ENCODE measurements at places on chromosomes 1 and 21.

DNA sequence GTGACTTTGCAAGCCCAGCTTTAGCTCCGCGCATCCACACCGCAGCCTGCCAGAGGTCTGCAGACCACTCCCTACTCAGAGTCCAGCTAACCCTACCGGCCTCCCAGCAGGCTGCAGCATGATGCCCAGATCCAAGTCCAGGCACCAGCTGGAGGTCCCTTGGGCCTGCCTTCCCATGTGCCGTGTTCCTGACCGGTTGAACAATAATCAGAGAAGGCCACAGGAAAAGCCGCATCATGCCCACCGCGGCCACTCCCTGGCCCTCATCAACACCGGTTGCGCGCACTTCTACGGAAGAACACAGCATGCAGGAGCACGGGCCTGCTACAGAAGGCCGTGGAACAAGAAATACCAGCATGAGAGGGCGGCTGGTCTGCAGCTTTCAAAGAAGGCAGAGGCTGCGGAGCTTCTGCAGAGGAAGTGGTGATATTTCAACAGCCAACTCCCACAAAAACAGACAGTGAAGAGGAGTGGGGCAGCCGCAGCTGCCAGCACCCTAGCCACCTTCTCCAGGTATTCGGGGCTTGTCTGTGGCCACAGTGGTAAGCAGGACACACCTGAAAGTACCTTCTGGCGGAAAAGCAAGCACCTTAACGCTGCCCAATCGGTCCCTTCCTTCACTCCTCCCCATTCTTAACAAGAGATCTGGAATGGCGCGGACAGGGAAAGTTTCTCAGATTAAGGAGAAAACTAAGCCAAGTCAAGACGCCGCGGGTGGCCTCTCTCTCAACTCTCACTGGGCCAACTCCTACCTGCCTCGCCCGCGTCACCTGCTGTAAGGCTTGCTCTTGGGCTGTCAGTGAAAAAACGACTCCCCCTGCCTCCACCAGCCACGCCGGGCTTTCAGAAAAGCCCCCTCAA, 1.5 kb downstream of the PGBD5 start:
- DNase-seq = peak; percentile 21

DNA sequence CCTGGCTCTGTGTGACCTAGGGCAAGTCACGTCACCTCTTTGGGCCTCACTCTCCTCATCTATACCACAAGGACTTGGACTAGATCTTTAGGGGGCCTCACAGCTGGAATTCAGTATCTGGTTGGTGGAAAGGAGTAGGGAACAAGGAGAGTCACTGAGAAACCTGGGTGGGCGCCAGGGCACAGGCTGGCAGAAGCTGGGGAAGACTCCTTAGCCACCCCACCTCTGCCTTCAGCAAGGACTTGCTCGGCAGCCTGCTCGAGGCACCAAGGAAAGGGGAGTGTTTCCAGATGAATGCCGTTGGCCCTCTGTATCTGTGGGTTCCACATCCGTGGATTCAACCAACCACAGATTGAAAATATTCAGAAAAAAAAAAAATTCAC, 1.2 kb upstream of the OPTC start:
- no peak for DNase-seq

DNA sequence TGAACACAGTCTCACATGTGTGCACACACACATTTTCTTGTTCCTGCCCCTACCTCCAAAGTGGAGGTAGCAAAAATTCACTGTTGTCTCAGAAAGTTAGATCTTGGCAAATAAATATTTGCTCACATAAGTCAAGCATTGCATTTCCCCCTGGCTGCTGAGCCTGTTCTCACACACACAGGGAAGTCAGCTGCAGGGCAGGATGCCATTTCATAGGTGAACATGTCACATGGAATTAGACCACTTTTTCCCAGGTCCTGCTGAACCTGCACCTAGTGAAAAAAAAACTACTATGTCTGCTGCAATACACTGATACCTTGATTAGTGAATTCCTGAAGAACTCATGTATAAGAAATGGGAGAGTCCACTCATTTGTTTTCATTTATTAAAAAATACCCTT, 5.3 kb upstream of the CD55 start:
- no peak for DNase-seq

DNA sequence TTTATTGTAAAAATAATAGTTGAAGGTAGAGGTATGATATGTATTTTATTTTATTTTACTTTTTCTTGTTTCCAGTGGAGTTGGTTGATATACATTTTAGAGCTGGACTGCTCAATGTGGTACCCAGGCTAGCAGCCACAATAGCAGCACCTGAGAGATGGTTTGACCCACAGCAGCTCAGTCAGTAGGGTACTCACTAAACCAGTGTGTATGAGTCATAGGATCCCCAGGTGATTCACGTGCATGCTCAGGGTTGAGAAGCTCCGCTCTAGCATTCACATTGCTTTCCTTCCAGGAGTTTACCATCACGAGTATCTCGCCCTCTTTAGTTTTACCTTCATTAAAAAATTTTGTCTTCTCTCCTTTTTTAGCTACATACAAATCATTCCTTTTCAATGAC, 96.0 kb upstream of the PAXBP1 start:
- DNase-seq = no peak

DNA sequence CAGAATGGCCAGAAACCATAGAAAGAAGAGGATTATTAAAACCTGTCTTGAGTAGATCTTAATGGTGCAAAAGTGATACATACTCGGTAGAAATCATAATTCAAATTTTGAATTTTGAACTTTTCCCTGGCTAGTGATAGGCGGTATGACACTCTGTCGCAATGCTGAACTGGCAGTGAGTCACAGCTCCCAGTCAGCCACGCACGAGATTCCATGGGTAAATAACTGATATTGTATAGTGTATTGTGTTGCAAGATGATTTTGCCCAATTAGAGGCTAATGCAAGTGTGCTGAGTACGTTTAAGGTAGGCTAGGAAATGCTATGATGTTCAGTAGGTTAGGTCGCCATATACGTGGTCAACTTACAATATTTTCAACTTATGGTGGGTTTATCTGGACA, 207.0 kb downstream of the SIPA1L2 start:
- DNase-seq = peak; percentile 37

- DNase-seq = peak; percentile 76
These were observed 54.7 kb upstream of the ABCG1 start for GRCh38 chr21:42164064-42164789.

Measured in suppressor macrophage treated with lipopolysaccharide for 4 hours (primary cell).